NCI-H774 (cell line): ENCODE measurements at places on chromosomes 2 and 18.

GRCh38 chr18:76839086-76839794 is 16.9 kb downstream of the ZNF236 start:
- no peak for DNase-seq

DNA sequence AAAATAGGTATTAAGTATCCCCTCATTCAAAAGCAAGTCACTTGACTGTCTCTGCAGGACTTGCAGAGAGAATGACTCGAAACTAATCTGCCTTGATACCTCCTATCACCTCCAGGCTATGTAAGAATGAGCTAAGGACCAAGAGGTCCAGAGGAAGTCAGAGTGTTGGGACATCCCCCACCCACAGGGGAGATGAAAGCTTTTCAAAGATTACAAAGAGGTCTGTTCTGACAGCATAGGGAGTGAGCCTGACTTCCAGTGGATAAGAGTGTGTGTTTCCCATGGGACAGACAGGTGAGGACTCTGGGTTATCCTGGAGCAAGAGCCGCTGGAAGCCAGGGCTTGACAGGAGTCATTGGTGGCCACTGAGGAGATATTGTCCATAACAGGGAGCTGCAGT is 85.0 kb upstream of the TACR1 start:
- DNase-seq, result no peak

DNA sequence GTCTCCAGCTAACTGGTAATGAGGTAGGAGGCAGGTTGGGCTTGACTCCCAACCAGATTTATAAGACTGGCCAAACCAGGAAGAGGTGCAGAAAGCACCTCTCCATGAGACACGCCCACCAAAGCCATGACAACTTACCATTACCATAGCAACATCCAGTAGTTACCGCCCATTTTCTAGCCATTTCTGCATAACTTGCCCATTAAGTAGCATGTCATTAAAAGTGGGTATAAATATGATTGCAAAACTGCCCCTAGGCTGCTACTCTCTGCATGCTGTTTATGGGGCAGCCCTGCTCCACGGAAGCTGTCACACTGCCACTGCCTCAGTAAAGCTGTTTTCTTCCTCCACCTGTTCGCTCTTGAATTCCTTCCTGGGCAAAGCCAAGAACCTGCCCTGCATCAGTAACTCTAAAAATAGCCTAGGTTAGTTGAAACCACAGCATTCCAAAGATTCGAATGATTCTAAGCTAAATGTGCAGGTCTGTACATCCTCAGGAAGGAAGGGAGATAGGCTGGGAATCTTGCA is 131.9 kb downstream of the ATL2 start:
- DNase-seq, result no peak

DNA sequence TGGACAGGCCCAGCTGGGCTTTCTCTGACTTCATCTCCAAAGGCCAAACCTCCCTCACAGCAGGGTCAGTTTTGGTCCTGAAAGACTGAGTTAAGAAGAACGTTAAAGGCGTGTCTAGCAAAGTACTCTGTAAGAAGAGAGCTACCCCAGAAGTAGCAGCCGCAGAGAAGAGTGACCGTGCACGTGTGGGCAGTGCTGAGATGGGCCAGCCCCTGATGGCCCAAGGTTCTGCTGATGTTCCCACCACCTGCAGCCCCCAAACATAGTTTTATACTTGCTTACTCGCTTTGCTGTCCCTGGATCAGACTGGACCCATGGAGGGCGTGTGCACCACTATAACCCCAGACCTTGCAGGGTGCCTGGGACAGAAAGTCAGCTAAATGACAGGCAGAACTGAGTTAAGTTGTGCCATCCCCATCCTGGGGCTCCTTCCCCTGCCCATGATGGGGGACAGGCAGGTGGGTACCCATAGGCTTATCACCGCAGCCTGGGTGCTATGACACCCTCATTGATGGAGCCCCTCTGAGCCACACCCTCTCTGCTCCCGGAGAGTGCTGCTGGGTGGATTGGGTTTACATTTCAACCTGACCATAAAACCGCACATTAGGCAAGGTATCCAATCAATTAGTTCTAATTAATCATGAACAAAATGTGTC is 367.3 kb upstream of the HS6ST1 start:
- DNase-seq, result no peak

DNA sequence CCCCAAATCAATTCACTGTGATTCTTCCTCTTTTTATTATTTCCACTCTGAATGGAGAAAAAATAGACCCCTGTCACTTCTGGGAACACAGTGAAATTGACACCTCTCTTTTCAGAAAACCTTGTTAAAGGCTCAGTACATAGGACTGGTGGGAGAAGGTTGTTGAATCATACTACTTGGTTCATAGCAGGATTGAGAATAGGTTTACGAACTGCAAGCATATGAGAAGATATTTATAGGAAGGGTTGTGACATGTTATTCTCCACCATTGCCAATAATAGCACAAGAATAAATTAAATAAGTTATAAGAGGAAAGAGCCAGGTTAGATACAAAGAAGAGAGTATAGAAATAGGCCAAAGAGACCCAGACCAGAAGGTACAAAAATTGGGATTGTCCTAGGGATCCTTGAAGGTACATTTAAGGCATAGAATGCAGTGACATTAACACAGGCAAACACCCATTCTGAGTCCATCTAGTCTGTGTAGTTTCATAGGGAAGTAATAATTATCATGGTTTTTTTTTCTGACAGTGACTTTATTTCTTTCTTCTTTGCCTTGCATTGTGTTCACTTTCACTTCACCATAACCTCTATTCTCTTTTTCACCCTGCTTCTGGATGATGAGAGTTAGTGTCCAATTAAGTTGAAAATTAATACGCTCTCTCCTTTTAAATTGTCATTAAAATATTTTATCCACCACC is 21.8 kb upstream of the SERPINE2 start:
- DNase-seq, result no peak

- no peak for DNase-seq
Measured at GRCh38 chr2:143994961-143995360, 525.0 kb downstream of the ZEB2 start.

- DNase-seq, result no peak
Measured at GRCh38 chr2:117293012-117293411, 521.5 kb upstream of the DDX18 start.

- no peak for DNase-seq
Measured at GRCh38 chr2:68687018-68687417, 43.6 kb downstream of the PROKR1 start.

GRCh38 chr2:28161466-28161865 is 231.2 kb upstream of the FOSL2 start:
- no peak for DNase-seq

- DNase-seq, result no peak
Measured at GRCh38 chr2:174752403-174753037, 11.8 kb downstream of the CHRNA1 start.

GRCh38 chr2:205908212-205909183 is 177.5 kb downstream of the INO80D start:
- DNase-seq, result no peak

GRCh38 chr2:168021800-168022587 is 225.4 kb downstream of the STK39 start:
- no peak for DNase-seq

GRCh38 chr2:46495231-46496030 is 16.1 kb downstream of the TMEM247 start:
- DNase-seq, result no peak

DNA sequence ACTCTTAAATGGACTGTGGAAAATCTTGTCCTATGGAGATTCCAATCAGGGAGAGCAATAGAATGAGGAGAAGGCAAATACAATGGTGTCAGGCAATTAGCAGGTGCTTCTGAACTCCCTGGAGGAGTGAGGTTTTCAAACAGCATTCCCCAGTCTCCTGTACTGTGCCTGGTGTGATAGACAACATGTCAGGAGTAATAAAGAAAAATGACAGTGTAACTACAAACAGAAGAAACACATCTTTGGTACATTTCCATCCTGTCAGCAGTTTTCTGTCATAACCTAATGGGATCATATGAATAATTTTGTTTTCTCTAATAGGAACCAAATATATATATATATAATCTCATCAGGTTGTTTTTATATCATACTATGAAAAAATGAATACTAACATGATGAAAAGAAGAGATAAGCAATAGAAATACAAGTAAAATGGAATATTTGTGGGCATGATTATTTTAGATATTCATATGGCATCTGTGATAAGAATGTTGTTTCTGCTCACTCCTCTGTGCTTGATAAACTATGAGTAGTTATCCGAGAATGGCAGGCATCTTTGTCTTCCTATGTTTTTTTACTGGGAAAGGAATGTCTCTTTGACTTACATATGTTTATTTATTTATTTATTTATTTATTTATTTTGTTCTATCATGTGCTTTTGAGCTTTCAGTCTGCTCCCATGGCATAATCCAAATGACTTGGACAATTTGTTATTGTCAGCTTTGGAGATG is 441.7 kb downstream of the TXNL1 start:
- DNase-seq, result no peak

GRCh38 chr2:128169497-128169896 is 78.5 kb downstream of the UGGT1 start:
- DNase-seq, result no peak

DNA sequence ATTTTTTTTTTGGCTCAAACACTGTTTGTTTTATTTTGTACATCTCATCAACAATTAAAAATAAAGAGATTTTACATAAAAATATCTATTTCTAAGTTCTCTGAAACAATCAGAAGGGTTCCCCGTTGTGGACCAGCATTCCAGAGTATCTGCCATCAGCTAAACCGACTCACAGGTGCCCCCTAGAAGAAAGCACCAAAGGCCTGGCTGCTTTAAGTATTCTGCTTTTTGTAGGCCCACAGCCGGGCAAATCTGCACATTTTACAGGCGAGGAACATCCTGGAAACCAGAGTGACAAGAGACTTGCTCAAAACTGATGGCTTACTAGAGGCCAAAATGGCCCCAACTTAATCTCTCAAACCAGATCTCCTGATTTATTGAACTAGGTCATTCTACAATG is 82.2 kb upstream of the SETBP1 start:
- no peak for DNase-seq

- no peak for DNase-seq
Measured at GRCh38 chr2:46079985-46080560, 217.1 kb upstream of the EPAS1 start.

DNA sequence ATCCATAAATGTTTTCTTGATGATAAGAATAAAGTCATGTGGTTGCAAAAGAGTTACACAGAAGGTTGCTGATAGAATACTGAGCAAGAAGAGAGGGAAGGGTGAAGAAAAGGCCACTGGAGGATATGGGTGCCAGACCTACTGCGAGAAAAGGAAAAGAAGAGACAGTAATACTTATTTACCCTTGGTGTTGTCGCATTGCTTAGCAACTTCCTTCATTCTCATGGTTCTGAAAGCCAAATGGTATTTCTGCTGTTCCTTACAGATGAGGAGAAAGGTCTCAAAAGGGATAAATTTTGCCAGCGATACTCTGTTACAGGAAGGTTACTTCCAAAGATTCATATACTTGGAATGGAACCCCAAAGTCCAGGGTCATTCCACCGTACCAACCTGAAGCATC is 62.5 kb downstream of the LHCGR start:
- no peak for DNase-seq

DNA sequence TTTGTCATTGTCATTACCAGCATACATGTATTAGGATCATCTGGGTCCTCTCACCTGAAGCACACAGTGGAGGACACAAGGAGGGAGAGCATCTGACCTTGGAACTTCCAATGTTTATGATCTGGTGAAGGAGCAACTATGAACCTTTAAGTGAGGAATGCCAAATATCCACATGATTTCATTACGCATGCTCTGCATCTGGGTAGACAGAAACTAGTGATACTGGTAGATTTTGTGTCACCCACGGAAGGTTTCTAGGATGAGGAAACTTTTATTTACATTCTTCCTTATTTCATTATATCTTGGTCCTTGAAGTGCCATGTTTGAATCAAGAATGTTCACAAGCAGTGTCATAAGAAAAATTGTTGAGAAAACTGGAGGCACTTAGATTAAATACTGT is 32.1 kb downstream of the SPC25 start:
- DNase-seq, result no peak

GRCh38 chr18:12361770-12362378 is 15.2 kb downstream of the AFG3L2 start:
- DNase-seq, result no peak

- DNase-seq, result no peak
Measured at GRCh38 chr2:4916094-4916493, 776.1 kb upstream of the SOX11 start.

DNA sequence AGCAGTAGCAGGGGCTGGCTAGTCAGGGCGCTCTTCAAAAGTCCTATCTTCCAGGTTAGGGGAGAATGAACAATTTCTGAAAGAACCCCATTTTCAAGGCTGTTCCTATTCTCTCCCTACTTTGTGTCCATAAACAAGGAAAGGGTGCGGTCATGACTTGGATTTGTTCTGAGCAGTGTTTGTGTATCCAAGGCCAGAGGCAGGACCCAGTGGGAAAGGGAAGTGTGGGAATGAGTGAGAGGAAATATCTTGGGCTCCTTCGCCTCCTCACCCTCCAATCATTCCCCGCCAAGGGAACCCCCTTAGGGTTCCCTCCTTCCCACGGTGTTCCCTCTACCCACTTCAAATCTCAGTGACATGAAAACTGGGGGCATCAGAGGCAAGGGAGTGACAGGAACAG is 25.5 kb upstream of the SPTBN1 start:
- no peak for DNase-seq

- no peak for DNase-seq
Measured at GRCh38 chr2:105774781-105775337, 30.1 kb downstream of the NCK2 start.

DNA sequence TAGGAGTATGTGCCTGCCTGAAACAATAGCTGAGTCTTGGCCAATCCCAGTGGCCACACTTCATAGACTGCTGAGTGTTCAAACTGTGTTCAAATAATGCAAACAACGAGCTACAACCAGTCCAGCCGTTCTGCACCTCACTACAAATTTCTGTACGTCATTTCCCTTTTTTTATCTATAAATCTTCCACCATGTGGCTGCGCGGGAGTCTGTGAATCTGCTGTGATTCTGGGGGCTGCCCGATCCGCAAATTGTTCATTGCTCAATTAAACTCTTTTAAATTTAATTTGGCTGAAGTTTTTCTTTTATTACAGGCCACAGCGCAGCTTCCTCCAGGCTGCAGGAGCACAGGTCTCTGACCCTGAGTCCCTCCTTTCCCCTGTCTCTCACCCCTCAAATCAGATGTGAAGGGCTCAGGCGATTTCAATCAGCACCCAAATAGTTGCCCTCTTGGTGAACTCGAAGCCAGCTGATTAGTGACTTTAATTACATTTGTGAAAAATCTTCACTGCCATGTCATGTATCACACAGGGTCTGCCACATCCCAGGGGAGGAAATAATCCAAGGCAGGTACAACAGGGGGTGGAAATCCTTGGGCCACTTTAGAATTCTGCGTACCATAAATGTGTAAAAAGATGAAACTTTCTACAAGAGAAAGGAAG is 145.6 kb downstream of the NDUFA10 start:
- no peak for DNase-seq

DNA sequence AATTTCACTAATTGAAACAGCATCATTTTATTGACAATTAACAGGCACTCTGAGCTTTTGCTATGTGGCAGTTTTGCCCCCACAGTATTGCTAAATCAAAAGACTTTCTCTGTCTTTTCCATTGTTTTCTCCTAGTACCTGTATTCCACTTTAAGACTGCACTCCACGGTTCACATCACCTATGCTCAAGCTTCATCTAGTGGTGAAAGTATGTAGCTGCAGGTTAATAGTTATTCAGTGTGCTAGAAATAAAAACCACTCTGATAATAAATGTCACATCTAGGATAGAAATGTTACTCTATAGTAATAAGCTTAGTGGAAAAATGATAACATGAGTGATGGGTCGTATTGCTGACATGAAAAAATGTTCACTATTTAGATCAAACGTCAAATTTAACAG is 24.6 kb downstream of the ARL6IP6 start:
- no peak for DNase-seq
